ENCODE measurements at places on chromosomes 3 and 15.

DNA sequence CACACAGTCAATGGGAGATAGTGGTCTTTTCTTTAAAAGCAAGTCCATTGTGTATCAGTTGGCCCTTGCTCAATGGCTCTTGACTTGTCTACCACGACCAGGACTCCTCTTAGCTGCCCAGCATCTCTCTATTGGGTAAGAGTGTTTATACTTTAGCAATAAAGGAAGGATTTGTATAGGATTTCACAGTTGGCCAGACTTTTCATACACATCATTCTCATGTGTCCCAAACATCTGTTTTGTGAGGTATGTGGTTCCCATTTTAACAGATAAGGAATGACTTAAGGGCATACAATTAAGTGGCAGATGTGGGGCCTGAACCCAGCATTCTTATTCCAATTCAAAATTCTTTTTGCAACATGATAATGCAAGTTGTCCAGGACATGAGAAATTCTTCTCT, 191.5 kb downstream of the CHST2 start:
- no peak for DNase-seq

DNA sequence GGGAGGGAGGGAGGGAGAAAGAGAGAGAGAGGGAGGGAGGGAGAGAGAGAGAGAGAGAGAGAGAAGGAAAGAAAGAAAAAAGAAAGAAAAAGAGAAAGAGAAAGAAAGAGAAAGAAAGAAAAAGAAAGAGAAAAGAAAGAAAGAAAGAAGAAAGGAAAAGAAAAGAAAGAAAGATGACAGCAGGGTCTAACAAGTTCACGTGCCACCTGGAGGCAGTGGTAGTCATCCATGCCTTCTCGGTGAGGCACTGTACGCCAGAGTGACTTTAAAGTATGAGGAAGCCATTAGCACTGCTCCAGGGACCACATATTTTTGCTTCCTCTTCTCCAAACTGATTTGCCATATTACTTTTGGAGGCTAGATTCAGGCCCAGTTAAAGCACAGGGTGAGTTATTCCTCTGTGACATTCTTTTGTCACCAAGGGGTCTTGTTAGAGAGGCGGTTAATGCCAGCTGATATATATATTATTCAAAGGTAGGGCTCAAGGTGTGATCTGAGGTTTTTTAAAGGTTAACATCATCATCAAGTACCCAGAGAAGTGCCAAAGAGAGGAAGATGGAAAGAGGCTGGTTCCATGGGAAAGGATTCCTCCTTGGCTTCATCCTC, at the start of gene HTR3D:
Gene HTR3D, plus strand, starts transcription at position 556 of the 606 bp plus-strand sequence. Its CDS starts 0 bp downstream, at position 556.
- no peak for DNase-seq

DNA sequence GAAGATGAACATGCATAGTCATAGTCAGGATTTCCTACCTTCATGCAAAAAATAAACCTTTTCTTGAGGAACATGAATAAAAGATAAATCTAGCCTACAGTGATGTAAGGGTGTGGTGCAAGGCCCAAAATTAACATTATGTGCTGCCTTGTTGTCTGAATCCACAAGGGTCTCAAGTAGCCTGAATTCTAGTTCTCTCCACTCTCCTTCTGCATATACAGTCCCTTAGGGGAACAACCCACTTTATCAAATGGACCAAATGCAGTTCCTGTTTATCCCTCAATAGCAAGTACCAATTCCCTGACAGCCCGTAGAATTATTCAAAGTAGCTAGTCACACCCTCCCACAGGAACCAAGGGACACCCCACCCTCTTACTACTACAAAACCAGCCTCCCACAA, 284.0 kb downstream of the ZIC4 start:
- DNase-seq, result no peak

DNA sequence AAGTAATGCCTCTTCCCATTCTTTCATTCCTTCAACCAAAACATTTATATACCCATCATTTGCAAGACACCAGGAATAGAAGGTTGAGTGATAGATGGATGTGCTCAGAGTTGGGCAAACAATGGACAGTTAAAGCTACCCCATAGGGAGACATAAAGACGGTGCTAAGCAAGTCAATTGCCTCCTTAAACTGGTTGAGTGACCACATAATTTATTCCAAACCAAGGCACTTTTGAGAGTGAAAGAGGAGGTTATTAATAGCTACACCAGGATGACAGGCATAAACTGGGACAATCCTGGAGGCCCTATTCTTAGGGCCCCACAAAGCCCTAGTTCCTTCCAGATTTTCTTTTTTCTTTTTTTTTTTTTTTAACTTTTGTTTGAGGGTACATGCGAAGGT, 21.4 kb upstream of the DYNC1LI1 start:
- no peak for DNase-seq

DNA sequence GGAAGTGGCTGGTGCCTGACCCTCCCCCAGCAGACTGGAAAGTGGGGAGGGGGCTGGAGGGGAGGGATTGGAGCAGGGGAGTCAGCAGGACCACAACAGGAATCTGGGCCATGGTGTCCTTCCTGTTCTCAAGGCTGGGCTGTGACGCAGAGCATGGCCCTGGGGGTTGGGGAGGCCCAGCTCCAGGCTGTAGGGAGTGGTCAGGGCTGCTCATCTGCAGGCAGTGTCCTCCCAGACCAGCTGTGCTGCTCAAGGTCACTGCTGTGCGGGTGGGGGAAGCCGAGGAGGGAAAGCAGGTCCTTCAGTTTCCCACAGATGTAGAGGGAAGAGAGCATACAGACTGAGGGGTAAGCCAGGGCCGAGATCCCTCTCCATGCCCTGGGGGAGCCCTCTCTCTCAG, 40.7 kb downstream of the CYP11A1 start:
- DNase-seq, result no peak

DNA sequence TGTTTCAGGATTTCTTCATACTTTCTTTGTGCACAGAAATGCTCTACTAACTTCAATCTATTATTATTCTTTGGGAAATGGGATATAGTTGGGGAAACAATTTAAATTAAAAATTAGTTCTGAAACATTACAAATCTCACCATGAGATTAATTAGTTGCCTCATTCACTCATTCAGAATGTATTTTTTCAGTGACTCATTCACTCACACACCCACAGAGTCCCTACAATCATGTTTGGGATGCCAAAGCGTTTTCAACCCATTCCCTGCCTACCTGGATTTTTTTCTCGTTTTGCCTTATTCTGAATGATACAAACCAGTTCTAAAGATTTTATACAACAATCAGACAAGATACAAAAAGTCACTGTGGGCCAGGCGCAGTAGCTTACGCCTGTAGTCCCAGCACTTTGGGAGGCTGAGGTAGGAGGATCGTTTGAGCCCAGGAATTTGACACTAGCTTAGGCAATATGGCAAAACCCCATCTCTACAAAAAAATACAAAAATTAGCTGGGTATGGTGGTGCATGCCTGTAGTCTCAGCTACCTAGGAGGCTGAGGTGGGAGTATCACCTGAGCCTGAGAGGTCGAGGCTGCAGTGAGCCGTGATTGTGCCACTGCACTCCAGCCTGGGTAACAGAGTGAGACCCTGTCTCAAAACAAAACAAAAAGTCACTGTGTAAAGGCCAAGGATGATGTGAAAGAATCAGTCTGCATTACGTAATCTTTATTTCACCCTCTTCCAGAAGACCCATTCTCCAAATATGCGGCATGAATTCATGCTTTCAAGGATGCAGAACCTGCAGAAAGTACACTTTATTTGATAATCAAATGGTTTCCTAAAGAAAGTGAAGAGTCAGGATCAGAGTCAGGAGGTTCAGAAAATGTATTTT, 34.8 kb upstream of the ARHGEF3 start:
- DNase-seq, result no peak

DNA sequence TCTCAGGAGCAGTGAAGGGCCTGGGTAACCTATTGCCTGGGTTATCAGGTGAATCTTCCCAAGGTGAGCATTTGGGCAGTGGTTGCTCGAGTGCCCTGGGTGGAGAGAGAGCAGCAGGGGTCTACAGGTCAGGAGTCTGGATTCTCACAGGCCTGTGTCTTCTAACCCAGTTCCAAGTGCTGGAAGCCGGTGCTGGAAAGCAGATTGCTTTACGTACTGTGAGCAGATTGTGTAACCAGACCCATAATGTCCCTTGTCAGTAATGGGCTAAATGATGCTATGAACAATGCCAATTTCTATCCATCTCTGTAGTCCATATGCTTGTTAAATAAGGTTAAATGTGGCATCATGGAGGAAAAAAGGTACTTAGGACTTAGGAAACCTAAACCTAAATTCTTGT, 106.5 kb downstream of the TPRG1 start:
- no peak for DNase-seq

GRCh38 chr3:193502871-193503270, 51.8 kb downstream of the ATP13A4 start:
- no peak for DNase-seq

DNA sequence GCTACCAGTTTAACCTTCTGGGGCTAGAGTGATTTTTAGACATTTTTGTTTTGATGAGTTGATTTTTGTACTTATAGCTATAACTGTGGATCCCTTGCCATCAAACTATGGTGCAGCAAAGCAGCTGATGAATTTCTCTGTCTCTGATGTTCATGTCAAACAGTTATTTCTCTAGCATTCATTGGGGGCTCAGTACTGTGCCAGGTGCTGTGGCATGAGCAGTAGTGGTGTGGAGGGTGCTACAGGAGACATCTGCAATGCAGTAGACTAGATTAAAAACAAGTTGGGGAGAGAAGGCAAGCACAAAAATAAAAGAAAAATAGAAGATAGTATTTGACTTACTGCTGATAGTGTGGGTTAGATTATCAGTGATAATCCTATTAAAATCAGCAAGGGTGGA, 95.3 kb downstream of the AKAP13 start:
- no peak for DNase-seq

GRCh38 chr15:75164625-75165350, 36.9 kb upstream of the C15orf39 start:
- no peak for DNase-seq

- DNase-seq, result no peak
Measured at GRCh38 chr3:29271475-29271874, 9.4 kb upstream of the RBMS3 start.

GRCh38 chr3:149442851-149443544, 31.5 kb upstream of the TM4SF4 start:
- no peak for DNase-seq

DNA sequence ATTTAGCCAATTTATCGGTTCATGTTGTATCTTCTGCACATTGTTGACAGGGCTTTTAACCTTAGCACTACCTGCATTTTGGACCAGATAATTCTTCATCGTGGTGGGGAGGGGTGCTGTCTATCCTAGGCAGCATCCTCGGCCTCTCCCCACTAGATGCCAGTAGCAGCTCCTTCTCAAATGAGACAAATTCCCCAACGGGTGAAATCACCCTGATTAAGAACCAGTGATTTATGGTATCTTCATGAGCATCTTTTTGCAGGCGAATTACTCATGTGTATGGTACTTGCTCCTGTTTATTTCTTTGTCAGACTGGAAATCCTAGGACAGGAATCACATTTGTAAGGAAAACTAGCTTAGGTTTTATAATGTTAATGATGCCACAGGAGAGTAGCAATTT, 68.0 kb downstream of the C3orf70 start:
- DNase-seq, result no peak

GRCh38 chr3:23481616-23482278, 278.6 kb downstream of the UBE2E2 start:
- no peak for DNase-seq

- peak; percentile 49 for DNase-seq
Measured at GRCh38 chr3:122563717-122564025, 429 bp downstream of the PARP9 start.

DNA sequence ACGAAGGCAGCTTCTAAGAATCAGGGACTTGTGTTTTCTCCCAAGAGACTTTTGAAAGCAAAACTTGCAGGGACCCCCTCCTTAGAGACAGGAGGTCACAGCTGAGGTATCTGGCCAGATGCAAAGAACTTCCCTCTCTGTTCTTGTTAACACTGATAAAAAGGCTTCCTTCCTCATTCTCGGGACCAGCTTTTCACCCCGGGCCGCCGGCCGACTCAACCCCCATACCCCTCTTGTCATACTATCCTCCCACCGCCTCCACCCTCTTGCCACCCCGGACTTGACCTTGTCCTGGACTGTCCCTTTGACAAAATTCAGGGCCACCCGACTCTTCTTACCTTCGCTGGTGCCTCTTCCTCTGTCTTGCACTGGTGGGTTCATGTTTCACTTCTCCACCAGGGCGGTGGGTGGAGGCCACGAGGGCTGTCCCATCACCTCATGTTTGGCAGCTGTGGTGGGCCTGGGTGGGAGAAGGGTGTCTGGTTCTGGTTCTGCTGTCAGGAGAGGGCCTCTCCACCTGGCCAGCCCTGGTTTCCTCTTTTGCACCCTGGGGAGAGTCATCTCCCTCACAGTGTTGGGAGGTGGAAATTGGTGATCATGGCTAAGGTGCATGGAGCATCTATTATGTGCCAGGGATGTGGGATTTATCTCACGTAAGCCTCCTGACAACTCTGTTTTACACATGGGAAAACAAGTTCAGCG, 32.5 kb downstream of the BHLHE40 start:
- DNase-seq, result peak; percentile 70

DNA sequence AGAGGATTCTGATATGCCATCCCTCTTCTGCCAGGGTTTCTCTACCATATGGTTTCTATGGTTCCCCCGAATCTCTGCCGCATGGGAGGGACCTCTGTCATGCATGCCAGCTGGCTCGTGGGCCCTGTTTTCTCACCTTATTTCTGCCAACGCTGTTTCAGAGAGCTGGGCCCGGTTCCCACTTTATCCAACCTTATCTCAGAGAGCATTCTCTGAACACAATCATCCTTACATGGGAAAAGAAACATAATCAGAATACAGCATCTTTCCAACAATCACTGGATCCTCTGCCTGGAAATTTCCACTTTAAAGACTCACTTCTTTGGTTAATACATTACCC, 234.5 kb upstream of the ZBTB20 start:
- no peak for DNase-seq

- no peak for DNase-seq
Measured at GRCh38 chr3:88824666-88825564, 282.5 kb upstream of the EPHA3 start.

GRCh38 chr15:99558571-99558970, 7.2 kb upstream of the MEF2A start:
- no peak for DNase-seq

GRCh38 chr3:45688194-45688881, 858 bp upstream of the SACM1L start:
- DNase-seq, result peak; percentile 58

DNA sequence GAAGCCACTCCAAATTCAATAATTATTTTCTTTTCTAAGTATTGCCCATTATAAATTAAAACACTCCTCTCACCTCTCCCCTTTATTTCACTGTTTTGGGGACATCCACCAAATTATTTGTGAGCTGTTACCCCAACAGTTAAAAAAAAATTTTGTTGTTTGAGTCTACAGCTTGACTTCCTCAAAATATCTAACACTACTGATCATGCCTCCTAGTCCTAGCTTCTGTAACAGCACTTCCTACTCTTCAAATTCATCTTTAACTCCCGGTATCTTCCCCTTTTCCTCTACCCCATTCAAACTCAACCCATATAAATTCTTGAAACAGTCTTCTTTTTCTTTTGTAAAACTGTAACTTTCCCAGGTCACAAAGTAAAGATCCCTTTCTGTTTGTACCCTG, 15.9 kb downstream of the PARL start:
- no peak for DNase-seq

DNA sequence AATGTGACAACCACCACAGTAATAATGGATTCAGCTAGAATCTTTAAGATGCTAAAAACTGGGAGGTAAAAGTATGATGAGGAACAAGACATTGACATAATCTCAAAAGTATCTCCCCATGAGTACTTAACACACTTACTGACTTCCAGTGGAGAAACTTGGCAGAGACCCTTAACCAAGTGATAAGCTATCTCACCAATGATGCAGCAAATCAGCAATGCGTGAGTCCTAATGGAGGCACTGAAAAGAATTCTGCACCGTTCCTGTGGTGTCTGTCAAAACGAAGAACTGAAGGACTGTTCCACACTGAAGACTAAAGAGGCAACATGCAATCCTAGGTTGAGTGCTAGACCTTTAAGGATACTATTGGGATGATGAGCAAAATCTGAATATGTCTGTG, 67.9 kb upstream of the OCA2 start:
- DNase-seq, result no peak
